A549 (cell line): ENCODE measurements at places on chromosomes 1 and 21. TPM values are rescaled to one million over a fixed set of nuclear protein-coding genes. Genes with fewer than 3 reads are reported as not detected.

EPHA2 gene
- polyA plus RNA-seq, result 87.1 to 93.8 TPM (median 93.2 TPM) in 3 replicates

DMRTB1 gene
- polyA plus RNA-seq, result not detected in 3 replicates

UBE2U gene
- polyA plus RNA-seq, result not detected in 3 replicates

REN gene
- polyA plus RNA-seq, result not detected in 3 replicates

COL6A1 gene
- 18.3 to 21.3 TPM (median 19.5 TPM) in 3 replicates for polyA plus RNA-seq

CYP4Z1 gene
- polyA plus RNA-seq, result not detected in 3 replicates

NRIP1 gene
- polyA plus RNA-seq, result 18.9 to 22.8 TPM (median 18.9 TPM) in 3 replicates

OR2T11 gene
- polyA plus RNA-seq, result not detected in 3 replicates

F13B gene
- 0.19 to 0.33 TPM (median 0.21 TPM) in 3 replicates for polyA plus RNA-seq

FLG2 gene
- polyA plus RNA-seq, result not detected in 3 replicates

CNKSR1 gene
- polyA plus RNA-seq, result 0.17 to 0.84 TPM (median 0.34 TPM) in 3 replicates

LIN9 gene
- 7.9 to 9.0 TPM (median 8.3 TPM) in 3 replicates for polyA plus RNA-seq

VWA5B1 gene
- not detected in 3 replicates for polyA plus RNA-seq

RGSL1 gene
- polyA plus RNA-seq, result not detected in 3 replicates

RIMKLA gene
- polyA plus RNA-seq, result 0.35 to 0.59 TPM (median 0.42 TPM) in 3 replicates

MIER1 gene
- 11.9 to 13.5 TPM (median 12.2 TPM) in 3 replicates for polyA plus RNA-seq

RHD gene
- not detected in 3 replicates for polyA plus RNA-seq

HPDL gene
- polyA plus RNA-seq, result 2.8 to 3.8 TPM (median 2.8 TPM) in 3 replicates

INAVA gene
- polyA plus RNA-seq, result 38.6 to 50.2 TPM (median 43.7 TPM) in 3 replicates

ALX3 gene
- polyA plus RNA-seq, result not detected in 3 replicates

PRKAA2 gene
- polyA plus RNA-seq, result 2.8 to 3.8 TPM (median 3.5 TPM) in 3 replicates

LAMB3 gene
- 8.1 to 11.1 TPM (median 9.1 TPM) in 3 replicates for polyA plus RNA-seq

EFNA1 gene
- polyA plus RNA-seq, result 19.1 to 25.4 TPM (median 25.1 TPM) in 3 replicates

PRR9 gene
- polyA plus RNA-seq, result not detected in 3 replicates

TLR5 gene
- 0.22 to 0.46 TPM (median 0.34 TPM) in 3 replicates for polyA plus RNA-seq

MX1 gene
- 0.58 to 0.78 TPM (median 0.67 TPM) in 3 replicates for polyA plus RNA-seq

ILDR2 gene
- polyA plus RNA-seq, result 0.03 TPM in 1 of 3 replicates, not detected in the others

KRTAP19-3 gene
- not detected in 3 replicates for polyA plus RNA-seq

DMRTA2 gene
- 0.07 to 0.13 TPM (median 0.12 TPM) in 3 replicates for polyA plus RNA-seq

RNU1-2 gene
- polyA plus RNA-seq, result 6.5 to 8.5 TPM (median 6.6 TPM) in 3 replicates

KRTAP23-1 gene
- polyA plus RNA-seq, result not detected in 3 replicates

CELA3B gene
- not detected in 3 replicates for polyA plus RNA-seq

C1orf216 gene
- polyA plus RNA-seq, result 14.7 to 18.0 TPM (median 17.7 TPM) in 3 replicates

VSIG8 gene
- polyA plus RNA-seq, result 0.05 to 0.09 TPM in 2 of 3 replicates, not detected in the other

KIF14 gene
- 12.3 to 13.3 TPM (median 13.0 TPM) in 3 replicates for polyA plus RNA-seq

HFM1 gene
- 0.04 to 0.08 TPM (median 0.07 TPM) in 3 replicates for polyA plus RNA-seq

SRRM1 gene
- polyA plus RNA-seq, result 57.6 to 64.2 TPM (median 59.6 TPM) in 3 replicates

ARF1 gene
- polyA plus RNA-seq, result 297 to 313 TPM (median 308 TPM) in 3 replicates

CDA gene
- 35.6 to 48.7 TPM (median 44.6 TPM) in 3 replicates for polyA plus RNA-seq

AIM2 gene
- not detected in 3 replicates for polyA plus RNA-seq

DEGS1 gene
- polyA plus RNA-seq, result 104 to 109 TPM (median 106 TPM) in 3 replicates

SPAG17 gene
- 0.05 to 0.13 TPM in 2 of 3 replicates, not detected in the other for polyA plus RNA-seq

PKP1 gene
- polyA plus RNA-seq, result not detected in 3 replicates

BPNT1 gene
- 25.8 to 28.5 TPM (median 27.0 TPM) in 3 replicates for polyA plus RNA-seq

SPATA1 gene
- polyA plus RNA-seq, result 0.26 to 0.49 TPM (median 0.42 TPM) in 3 replicates

GUCA2A gene
- not detected in 3 replicates for polyA plus RNA-seq

LCE2B gene
- not detected in 3 replicates for polyA plus RNA-seq

TEDDM1 gene
- polyA plus RNA-seq, result not detected in 3 replicates

B3GALT2 gene
- polyA plus RNA-seq, result not detected in 3 replicates
